ENCODE measurements at places on chromosomes 6 and 20.

GRCh38 chr20:37669062-37669772 lies 24.6 kb upstream of the CTNNBL1 start:
- peak; percentile 35 for ATAC-seq

DNA sequence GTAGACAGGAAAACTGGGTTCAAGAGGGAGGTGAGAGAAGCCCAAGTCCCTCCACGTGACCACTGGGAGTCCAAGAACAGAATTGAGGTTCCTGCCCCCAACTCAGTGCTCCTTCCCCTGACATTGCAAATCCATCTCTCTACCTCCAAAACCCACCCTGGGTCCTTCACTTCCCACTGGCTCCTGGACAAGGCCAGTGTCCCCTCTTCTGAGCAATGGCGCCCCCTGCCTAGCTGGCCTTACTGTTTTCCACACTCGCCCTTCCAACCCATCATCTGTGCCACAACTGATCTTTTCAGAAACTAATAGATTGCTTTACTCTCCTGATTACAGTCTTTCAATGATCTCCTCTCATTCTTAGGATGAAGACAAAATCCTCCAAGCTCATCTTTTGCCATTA lies 200.3 kb downstream of the ANKRD60 start:
- no peak for ATAC-seq

GRCh38 chr6:156689656-156690055 lies 87.5 kb upstream of the ARID1B start:
- ATAC-seq = no peak

DNA sequence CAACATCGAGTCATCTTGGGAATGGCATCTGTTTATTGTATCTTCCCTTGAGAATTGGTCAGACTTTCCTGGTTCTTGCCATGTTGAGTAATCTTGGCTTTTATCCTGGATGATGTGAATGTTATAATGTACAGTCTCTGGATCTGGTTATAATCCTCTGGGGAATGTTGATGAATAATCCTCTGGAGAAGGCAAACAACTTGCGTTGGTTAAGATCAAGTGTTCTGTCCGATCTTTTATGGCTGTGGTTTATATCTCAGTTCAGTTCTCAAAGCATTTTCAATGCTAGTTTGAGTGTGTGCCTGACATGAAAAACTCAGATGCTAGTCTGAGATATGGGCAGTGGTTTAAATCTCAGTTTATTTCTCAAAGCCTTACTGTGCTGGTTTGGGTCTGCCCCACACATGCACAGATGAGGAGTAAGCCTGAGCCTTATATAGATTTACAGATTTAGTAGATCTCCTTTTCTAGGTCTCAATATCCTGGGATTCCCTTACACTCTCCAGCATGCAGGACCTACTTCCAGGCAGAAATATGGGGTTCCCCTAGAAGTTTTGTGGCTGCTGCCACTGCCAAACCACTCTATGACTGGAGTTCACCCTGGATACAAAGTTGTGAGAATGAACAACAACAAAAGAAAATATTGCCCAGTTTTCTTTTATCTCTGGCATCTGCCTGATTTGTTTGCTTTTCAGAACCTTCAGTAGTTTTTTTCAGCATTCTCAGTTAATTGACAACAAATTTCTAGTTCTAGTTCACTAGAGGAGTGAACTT lies 191.8 kb upstream of the MAN1A1 start:
- no peak for ATAC-seq

DNA sequence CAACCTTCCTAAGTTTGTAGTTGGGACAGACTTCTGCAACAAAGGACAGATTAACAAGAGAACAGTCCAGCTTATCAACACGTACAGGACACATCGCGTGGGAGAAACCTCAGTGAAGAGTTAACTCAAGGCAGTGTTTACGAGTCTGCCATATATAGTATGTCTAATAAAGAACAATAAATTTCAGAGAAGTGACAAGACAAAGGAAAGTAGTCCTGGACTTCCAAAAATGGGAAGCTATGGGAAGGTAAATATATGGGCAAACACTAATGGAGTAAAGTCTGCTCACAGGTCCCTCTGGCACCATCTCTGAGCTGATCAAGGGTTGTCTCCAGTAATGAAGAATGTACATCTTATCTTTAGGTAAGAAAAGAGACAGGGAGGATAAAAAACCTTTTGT lies 34.9 kb downstream of the GCM1 start:
- no peak for ATAC-seq

DNA sequence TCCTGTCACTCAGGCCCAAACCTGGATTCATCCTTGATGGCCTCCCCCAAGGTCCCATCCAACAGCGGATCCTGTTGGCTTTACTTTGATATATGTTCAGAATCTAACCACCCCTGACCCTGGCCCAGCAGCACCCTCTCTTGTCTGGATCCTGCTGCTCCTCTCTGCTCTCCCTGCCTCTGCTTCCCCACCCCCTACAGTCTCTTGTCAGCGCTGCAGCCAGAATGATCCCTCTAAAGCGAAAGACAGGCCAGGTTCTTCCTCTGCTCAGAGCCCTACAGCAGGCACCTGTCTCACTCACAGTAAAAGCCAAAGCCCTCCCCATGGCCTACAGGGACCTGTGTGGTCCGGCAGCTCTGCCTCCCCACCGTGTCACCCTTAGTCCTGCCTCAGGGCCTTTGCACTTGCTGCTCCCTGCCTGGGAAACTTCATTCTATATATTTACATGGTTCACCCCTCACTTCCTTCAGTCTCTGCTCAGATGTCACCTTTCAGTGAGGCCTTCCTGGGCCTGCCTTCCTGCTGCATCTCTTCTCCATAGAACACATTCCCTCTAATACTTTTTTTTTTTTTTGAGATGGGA lies 37.4 kb upstream of the KCNB1 start:
- no peak for ATAC-seq

DNA sequence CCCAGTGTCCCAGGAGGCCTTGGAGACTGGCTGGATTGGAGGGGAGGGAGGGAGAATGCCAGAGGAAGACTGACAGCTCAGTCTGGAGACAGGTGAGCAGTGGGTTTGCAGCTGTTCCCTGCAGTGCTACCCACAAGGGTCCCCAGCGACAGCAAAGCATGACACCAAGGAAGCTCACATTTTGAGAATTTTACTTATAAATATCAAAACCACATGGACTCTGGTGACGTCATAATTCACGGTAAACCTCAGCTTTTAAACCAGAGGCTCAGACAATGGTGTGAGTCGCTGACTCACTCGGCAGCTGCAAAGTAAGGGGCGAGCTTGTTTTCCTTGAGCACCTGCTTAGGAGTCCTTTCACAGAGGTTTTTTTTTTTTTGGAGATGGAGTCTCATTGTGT lies 65.2 kb downstream of the THBS2 start:
- peak; percentile 72 for ATAC-seq

DNA sequence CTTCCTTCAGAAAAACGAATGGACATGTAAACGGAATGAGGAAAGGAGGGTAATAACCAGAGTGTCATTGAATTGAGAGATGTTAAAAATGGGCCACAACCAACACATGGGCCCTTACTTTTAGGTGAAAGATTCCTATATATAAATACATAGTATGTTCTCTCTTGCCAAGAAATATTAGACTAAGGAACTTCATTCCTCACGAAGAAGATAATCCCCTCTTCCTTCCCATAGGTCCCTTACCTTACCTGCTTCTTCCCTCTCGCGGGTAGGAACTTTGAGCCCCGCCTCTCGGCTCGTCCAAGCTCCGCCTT lies 295 bp upstream of the TBC1D22B start:
- ATAC-seq = no peak

- ATAC-seq = no peak
Measured at GRCh38 chr6:24125980-24126379, at the start of gene NRSN1. Gene NRSN1, plus strand, starts transcription at chr6:24126215. Its CDS starts 8,113 bp downstream, at chr6:24134328.

DNA sequence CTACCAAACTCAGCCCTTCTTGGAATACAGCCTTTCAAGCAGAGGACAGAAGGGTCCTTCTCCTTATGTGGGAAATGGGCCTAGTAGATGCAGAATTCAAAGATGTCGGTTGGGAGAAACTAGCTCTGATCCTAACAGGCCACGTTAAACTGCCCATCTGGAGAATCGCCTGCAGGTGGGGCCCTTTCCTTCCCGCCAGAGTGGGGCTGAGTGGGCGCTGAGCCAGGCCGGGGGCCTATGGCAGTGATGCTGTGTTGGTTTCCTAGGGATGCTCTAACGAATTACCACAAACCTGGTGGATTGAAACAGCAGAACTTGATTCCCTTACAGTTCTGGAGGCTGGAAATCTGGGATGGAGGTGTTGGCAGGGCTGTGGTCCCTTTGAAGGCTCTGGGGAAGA lies 9.1 kb downstream of the MAPK13 start:
- ATAC-seq = no peak

- ATAC-seq = no peak
Measured at GRCh38 chr6:76615395-76615794, 542.9 kb upstream of the IMPG1 start.

GRCh38 chr20:17369506-17369905 lies 142.7 kb downstream of the PCSK2 start:
- no peak for ATAC-seq

DNA sequence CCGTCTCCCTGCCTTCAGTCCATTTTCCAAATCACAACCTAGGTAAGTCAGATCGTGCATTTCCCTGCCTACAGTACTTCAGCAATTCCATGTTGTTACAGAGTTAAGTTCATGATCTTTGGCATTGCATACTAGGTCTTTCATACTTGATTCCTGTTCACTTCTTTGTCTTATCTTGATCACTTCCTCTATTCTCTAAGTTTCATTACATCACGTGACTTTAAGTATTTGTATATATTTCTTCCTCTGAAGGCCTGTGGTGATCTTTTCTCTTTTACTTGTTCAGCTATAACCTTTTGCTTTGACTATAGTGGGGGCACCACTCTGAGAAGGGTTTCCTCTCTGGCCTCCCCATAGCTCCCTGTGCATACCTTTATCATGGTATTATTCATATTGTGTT lies 100.2 kb downstream of the TRMT11 start:
- ATAC-seq = no peak

DNA sequence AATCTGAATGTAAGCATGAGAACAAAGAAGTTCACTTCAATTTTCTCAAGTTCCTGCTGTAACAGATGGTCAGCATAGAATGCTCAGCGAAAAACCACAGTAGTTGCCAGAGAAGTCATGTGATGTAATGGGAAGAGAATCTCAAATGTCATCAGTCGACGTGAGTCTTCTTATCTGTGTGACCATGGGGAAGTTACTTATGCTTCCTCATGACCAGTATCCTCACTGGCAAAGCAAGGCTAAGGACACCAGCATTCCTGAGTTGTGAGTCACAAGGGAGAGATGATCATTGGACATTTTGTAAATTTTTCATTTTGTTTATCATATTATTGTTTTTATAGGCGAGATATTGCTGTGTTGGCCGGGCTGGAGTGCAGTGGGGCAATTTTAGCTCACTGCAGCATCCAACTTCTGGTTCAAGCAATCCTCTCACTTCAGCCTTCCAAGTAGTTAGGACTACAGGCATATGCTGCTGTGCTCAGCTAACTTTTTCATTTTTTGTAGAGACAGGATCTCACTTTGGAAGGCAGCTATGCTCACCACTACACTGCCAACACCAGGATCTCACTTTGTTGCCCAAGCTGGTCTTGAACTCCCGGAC lies 21.9 kb downstream of the SGK1 start:
- ATAC-seq = no peak

DNA sequence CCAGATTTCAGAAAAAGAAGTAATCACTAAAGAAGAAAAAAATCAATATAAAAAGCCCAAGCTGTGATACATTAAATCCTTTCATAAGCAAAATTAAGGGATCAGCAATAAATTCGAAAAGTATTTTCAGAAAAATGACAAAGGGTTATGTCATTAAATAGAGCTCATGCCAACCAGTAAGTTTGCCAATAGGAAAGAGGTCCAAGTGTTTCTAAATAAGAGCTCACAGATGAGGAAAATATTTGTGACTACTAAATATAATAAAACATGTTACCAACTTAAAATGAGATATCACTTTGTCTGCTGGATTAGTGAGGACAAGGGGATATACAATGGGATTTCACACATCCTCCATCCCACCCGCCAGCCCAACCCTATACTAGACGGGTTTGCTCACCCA lies 140.3 kb upstream of the EYA4 start:
- ATAC-seq = no peak

DNA sequence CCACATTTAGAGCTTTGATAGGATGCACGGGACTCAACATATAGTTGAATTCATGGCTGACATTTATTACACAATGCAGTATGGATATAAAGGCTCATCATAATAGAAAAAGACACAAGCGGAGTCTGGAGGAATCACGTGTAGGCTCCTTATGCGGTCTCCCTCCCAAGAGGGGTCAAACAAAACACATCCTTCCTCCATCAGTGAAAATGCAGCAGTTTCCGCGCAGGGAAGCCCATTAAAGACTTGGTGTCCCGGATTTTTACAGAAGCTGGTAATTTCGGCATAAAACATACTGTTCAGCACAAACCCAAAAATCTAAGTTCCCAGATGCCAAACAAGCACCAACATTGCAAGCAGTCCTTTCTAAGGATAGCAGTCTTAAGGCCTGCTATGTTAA lies 1.1 kb downstream of the USP45 start:
- ATAC-seq = no peak

DNA sequence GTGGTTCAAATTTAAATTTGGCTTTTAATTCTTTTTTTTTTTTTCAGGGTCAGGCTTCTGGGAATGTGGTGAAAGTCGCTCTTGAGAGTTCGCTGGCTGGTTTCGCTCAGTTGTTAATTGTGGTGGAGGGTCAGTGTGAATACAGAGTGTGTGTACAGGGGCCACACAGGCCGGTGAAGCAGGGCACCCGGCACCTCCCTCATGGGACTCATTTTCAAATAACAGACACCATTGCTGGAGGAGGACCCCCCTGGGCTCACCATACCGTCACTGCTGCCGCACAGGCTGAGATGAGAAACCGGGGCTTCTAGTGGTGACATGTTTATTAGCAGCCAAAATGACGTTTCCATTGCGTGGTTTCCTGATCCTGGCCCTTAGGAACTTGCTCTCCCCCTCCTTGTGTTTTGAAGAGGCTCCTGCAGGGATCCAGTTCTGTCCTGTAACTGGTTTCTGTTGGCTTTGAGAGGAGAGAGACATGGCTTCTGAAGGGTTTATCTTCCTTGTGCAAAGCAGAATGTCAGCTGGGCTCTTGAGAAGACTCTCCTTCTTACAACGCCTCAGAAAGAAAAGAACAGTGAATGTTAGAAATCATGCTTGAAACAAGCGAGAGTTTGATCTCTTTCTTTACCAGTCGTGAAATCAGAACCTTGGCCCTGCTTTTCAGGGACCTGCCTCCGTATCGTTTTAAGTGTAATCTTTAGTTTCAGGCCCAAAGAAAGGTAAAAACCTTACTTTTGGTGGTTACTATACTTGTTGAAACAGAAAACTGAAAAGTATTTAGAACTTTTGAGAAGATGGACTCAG lies 37.8 kb downstream of the DUSP22 start:
- no peak for ATAC-seq

- no peak for ATAC-seq
Measured at GRCh38 chr6:137426007-137426689, 68.0 kb downstream of the OLIG3 start.

- ATAC-seq = no peak
Measured at GRCh38 chr20:17678295-17678694, 3.7 kb downstream of the RRBP1 start.

Data from activated T-helper 17 cell treated with anti-CD3 and anti-CD28 coated beads, Interleukin-2, amount 50 U/mL, for 72 hours (primary cell).